ENCODE measurements at places on chromosomes 6 and 20. TPM values are rescaled to one million over a fixed set of nuclear protein-coding genes. Genes with fewer than 3 reads are reported as not detected.

LY6G6F gene
- total RNA-seq: not detected

SMPDL3A gene
- total RNA-seq: 6.6 TPM

RAD21L1 gene
- not detected for total RNA-seq

KCNK5 gene
- 1.1 TPM for total RNA-seq

F13A1 gene
- total RNA-seq: 30.4 TPM

OR2H2 gene
- total RNA-seq: not detected

PRPH2 gene
- total RNA-seq: 1.1 TPM

IRAK1BP1 gene
- 7.4 TPM for total RNA-seq

EEF1A2 gene
- total RNA-seq: 886 TPM

SLC22A7 gene
- total RNA-seq: not detected

FOXA2 gene
- not detected for total RNA-seq

NTSR1 gene
- 0.43 TPM for total RNA-seq

GUCA1A gene
- total RNA-seq: not detected
